Activated naive CD4-positive, alpha-beta T cell treated with anti-CD3 and anti-CD28 coated beads, Interleukin-2, amount 50 U/mL, for 16 hours (primary cell): ENCODE measurements at places on chromosomes 12 and 14.
A peak's percentile ranks its signal among the peaks of the same experiment; 100 is the strongest.

DNA sequence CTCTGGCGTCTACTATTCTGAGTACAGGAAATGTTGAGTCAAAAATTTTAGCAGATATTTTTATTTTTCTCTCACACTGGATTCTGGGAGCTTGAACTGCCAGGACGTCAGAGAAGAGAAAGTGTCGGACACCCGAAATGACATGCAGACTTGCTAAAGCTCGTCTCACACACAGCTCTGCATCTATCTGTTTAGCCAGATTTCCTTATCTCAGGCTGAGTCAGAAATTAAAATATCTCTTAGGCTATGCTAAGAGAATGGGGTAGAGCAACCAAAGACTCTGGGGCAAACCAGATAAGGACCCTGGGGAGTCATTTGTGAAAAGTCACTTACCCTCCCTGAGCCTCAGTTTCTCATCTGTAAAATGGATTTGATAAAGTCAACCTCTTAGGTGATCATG, 1124.1 kb downstream of the VRK1 start:
- DNase-seq: no peak

DNA sequence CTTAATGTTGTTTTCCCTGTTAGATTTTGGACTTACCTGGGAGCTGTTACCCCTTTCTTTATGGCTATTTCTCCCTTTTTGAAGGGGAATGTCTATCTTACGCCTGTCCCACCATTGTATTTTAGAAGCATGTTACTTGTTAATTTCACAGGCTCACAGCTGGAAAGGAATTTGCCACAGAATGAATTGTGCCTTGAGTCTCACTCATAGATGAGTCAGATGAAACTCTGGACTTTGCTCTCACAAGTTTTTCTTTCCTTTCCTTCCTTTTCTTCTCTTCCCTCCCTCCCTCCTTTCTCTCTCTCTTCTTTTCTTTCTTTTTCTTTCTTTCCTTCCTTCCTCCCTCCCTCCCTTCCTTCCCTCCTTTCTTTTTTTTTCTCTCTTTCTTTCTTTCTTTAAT, 9.3 kb upstream of the ATF7IP start:
- no peak for DNase-seq

DNA sequence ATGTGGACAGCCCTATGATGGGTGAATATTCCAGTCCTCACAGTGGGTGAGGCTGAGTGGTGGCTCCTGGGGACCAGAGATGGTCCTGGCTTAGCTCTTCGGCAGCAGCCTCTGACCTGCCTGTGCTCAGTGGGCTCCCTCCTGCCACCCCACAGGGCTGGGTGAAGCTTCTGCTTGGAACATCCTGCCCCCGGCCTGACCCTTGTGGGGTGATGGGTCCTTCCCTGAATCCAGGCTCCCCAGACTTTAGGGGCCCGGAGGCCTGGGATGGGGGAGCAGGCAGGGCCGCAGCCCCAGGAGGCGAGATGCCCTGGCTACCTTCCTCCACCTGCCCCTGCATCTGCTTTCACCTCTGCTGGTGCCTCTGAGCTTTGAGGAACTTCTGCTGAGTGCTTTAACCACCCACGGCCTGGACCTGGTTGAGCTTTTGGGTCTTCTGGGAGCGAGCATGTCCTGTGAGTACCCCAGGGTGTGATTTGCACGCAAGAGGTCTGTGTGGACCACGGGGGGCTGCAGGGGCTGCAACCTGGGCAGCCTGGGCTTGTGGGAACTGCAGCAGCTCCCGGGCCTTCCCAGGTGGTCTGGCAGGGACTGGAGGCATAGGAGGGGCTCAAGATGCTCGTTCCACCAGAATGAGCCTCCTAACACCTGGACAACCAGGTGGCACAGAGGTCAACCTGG, 159.5 kb downstream of the KIF26A start:
- no peak for DNase-seq

DNA sequence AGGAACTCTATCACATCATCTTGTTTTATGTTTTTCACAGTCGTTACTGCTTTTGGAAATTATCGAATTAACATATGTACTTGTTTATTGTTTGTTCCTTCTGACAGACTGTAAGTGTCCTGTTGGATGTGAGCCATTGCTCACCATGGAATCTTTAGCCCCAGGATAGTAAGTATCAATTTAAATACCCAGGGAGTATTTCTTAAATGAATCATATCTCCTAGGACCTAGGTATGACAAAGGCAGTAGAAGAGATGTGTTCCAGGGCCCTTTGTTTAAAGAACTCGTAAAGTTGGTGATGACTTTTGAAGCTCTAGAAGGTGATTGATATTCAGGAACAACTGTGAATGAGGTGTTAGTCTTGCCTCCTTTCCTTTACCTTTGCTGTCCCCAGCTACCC, 30.3 kb upstream of the STRAP start:
- DNase-seq: no peak

GRCh38 chr12:74292351-74293194, 245.1 kb upstream of the ATXN7L3B start:
- no peak for DNase-seq

GRCh38 chr14:96090441-96091148, 51.4 kb downstream of the C14orf132 start:
- DNase-seq: no peak

DNA sequence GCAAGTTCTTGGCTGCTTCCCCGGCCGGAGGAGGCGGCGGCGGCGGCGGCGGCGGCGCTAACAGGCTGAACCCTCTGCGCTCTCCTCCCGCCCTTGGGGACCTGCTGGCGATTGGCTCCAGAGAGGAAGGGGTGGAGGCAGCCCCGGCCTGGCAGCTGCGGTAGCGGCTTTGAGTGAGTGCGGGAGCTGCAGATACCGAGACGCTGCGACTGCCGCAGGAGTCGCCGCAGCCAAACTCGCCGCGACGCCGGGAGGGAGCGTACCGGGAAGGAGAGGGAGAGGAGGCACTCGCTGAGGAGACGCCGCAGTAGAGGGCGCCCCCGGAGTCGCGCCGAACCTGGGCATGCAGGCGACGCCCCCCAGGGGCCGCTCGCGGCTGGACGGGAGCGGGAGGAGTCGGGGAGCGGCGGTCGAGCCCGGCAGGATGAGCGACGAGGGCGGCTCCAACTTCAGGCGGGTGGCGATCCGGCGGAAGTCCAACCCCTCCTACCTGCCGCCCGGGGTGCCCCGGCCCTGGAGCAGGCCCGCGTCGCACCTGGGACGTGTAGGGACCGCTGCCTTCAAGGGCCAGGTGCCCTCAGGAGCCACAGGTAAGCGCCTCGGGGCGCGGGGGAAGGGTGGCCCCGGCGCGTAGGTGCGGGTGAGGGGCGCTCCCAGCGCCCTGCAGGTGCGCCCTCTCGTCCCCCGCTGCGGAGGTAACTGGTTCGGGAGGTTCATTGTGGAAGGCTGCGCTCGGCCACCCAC, at the start of gene FGD4:
FGD4 (plus strand) TSS at position 189 of the 744 bp plus-strand sequence.
- peak; percentile 51 for DNase-seq

- DNase-seq: no peak
These were observed 19.9 kb upstream of the KCNK10 start for GRCh38 chr14:88342980-88343379.
